ENCODE measurements at places on chromosomes 12 and 14.

DNA sequence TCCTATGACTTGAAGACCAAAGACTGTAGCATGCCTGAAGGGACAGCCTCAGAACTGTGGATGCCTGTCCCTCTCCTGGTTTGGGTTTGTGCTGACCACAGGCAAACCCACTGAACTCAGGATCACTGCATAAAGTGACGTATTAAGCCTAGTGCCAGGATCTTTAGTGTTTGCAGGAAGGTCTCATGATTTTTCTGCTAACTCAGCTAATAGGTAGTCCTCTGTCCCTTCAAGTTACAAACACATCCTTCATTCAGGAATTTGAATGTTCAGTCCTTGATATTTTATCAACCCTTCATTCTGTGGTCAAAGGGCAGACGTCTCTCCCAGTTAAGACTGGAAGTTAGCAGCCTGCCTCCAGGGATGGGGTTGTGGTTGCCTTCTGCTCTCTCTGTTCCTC, 10.3 kb upstream of the OAS3 start:
- DNase-seq: no peak

DNA sequence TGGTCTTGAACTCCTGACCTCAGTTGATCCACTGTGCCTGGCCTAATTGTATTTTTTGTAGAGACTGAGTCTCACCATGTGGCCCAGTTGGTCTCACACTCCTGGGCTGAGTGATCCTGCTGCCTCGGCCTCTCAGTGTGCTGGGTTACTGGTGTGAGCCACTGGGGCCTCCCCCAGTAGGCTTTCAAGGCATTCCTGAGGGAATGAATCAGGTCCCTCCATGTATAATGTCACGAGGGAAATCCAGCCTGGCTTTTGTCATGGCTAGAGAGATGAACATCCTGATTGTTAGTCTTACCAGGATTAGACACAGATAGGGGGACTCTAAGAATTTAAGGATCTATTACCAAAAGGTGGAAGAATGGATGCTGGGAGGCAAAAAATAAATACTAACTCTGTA, 51.9 kb downstream of the CPSF2 start:
- DNase-seq: no peak

DNA sequence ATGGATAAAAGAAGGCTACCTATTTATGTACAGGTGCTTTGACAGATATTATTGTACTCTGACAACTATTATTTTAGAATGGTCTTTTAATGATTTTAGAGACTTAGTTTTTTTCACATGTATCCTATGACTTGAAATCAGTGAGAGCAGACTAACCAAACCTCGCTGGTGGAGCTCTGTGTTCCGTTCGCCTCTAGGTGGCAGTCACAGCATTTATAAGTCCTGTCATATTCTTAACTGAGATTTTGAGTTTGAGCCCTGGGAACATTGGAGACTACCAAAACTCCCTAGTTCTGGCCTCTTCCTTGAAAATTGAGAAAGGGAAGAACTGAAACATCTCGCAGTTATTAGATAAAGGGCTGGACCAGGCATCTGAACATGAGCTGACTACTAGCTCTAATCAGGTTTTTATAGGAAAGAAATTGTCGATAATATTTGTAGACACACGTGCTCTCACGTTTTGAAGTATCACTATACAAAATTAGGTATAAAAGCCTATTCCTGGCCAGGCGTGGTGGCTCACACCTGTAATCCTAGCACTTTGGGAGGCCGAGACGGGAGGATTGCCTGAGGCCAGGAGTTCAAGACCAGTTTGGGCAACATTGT, 48.3 kb downstream of the TTLL5 start:
- peak; percentile 85 for DNase-seq

GRCh38 chr14:89332031-89332430, 85.0 kb downstream of the FOXN3 start:
- no peak for DNase-seq

- DNase-seq: no peak
Observed at GRCh38 chr12:42166501-42166900, 21.8 kb upstream of the GXYLT1 start.

DNA sequence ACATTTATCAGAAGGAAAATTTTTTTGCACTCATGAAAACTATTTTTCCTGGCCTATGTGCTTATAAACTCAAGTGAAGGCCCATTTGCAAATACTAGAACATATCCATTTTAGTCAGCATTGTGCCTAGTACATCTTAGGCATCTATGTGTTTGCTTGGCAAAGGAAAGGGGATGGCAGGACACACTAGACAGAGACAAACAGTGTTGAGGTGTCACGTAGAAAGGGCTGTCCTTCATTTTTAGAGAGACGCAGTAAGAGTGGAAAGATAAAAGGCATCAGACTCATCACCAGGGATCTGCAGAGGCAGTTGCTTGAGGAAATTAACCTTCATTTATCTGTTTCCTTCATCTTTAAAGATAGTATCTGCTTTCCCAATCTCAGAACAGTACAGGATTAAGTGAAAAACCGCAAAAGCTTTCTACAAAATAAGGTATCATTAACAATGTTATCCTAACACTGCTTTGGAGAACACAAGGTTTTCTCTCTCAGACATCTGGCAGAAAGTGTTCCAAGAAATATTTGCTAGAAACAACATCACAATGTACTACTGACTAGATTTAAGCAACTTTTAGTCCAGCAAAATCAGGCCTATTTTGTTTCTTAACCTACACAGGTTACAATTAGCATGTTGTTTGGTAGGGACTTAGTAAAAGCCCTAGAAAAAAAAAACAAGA, 2.0 kb downstream of the YBX3 start:
- DNase-seq: no peak

- DNase-seq: no peak
Observed at GRCh38 chr12:9760699-9761418, at the start of gene CD69. Gene CD69, minus strand, starts transcription at chr12:9760901. Its CDS starts 81 bp downstream, at chr12:9760820.

- no peak for DNase-seq
Observed at GRCh38 chr12:18261273-18261672, at the start of gene PIK3C2G. Gene PIK3C2G, plus strand, starts transcription at chr12:18261518. Its CDS starts 20,564 bp downstream, at chr12:18282082.

DNA sequence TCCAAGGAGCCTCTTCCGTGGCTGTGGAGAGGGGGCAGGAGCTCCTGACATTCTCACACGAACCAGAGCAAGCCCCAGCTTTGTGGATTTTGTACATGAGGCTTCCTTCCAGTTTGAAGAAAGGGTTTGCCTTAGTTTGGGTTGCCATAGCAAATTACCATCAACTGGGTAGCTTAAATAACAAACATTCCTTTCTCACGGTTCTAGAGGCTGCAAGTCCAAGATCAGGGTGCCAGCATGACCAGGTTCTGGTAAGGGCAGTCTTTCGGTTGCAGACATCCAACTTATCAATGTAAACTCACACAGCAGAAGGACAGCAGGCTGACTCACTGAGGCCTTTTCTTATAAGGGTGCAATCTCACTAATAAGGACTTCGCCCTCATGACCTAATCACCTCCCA, 25.9 kb upstream of the STAB2 start:
- DNase-seq: no peak

DNA sequence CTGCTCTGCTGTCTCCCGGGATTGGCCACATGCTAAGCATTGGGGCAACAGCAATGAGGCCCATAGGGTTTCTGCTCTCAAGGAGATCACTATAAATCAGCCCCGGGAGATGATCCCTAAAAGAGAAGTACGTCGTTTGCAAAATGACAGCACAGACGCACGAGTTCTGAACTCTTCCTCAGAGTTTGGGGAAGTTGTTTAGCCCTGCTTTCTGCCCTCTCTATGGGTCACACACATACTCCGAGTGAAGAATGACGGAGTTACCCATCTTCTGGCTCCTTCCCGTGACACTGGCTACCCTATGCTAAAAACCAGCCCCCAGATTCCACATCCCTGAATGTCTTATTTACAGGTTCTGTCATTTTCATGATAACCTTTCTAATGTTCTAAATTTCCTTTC, 258.0 kb upstream of the PLEKHG7 start:
- no peak for DNase-seq

GRCh38 chr14:32400480-32400879, 71.4 kb downstream of the AKAP6 start:
- peak; percentile 59 for DNase-seq

GRCh38 chr12:79409562-79409961, 281.2 kb downstream of the PAWR start:
- peak; percentile 95 for DNase-seq

DNA sequence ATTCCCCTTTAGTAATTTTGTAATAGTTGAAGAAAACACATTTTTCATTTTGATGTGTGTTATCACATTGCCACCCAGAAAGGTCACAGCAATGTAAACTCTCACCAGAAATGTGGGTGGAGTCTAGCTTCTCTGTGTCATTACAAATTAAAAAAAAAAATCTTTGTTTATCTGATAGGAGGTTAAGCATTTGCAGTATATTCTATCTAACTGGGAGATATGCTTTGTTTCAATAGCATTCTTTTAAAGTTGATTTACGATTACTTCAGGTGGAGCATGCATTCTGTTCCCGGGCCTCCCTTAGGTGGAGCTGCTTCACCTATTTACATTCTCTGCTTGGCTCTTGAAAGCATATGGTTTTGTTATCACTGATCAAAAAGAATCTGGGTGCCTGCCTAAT, 7.8 kb downstream of the ADIPOR2 start:
- no peak for DNase-seq

GRCh38 chr12:21911832-21912231, 29.4 kb downstream of the ABCC9 start:
- no peak for DNase-seq

DNA sequence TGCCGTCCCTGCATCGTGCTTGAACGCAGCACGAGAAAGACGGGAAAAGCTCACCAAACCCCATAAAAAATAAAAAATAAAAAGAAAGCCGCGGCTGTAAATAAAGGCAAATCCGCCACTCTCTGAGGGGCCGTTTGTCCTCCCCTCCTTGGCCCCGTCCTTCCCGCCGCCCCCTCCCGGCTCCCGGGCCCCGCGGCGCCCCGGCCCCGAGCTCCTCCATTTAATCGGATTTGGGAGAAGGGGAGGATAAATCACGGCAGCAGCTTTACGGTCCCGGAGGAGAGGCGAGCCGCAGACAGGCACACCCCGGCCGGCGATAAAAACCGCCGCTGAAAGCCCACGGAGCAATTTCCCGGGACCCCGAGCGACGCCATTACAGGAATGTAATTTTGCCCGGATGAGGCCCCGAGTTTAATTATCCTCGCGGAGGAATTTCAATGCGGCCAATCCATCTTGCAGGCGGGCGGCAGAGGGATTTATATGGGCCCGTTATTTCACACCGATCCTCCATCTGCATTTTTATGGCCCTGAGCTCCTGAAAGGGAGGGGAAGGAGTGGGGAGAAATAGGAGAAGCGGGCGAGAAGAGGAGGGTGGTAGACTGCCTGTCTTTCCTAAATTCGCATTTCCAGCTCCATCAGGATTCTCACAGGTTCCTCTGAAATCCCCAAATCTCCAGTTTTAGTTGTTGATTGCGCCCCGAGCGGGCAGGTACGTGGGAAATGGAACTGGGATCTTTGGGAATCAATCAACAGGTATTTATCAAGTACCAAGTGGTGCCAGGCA, 1.3 kb upstream of the ATP5MC2 start:
- no peak for DNase-seq

DNA sequence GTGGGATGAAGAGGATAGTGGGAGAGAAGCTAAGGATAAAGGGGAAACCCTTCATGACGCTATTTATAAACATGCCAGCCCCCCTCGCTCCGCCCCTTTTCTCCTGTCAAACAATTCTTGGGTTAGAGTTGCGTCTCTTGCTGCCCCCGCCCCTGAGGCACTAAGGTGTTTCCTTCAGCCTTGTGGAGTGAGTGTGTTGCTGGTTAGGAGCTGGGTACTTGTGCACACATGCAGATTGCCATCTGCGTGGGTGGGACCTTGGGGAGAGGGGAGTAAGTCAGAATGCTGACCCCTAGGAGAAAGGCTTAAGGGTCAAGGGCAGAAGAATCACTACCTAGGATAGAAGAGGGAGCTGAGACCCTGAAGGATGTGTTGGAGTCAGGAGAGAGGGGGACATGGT, 5.4 kb downstream of the FOXJ2 start:
- no peak for DNase-seq

DNA sequence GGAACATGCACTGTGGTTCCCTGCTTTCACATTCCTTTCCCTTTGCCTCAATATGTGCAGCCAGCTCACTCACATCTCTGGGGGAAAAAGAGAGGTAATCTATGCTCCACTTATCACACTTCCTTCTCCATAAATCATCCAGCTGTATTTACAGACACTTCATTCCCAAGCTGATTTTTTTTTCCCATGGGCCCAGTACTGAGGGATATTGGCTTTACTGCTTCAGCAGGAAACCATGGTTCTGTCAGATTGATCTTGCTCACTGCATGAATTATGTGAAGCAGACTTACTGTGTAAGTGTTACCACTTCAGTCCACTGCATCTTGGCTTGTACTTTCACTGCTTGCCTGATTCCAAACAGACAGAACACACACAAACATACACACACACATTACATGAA, 555.6 kb downstream of the CCER1 start:
- DNase-seq: no peak

GRCh38 chr14:86802726-86803125, 1190.3 kb downstream of the GALC start:
- no peak for DNase-seq

- no peak for DNase-seq
Observed at GRCh38 chr14:88029500-88029899, 24.6 kb downstream of the GPR65 start.

GRCh38 chr12:6341417-6342139, at the start of gene TNFRSF1A:
Gene TNFRSF1A, minus strand, starts transcription at chr12:6342076. Its CDS starts 262 bp downstream, at chr12:6341814.
- DNase-seq: peak; percentile 45

- no peak for DNase-seq
Observed at GRCh38 chr14:69518289-69519101, 34.0 kb downstream of the PLEKHD1 start.

GRCh38 chr14:85380881-85381280, 149.1 kb upstream of the FLRT2 start:
- no peak for DNase-seq

GRCh38 chr14:27305441-27305945, 707.7 kb upstream of the NOVA1 start:
- DNase-seq: no peak

DNA sequence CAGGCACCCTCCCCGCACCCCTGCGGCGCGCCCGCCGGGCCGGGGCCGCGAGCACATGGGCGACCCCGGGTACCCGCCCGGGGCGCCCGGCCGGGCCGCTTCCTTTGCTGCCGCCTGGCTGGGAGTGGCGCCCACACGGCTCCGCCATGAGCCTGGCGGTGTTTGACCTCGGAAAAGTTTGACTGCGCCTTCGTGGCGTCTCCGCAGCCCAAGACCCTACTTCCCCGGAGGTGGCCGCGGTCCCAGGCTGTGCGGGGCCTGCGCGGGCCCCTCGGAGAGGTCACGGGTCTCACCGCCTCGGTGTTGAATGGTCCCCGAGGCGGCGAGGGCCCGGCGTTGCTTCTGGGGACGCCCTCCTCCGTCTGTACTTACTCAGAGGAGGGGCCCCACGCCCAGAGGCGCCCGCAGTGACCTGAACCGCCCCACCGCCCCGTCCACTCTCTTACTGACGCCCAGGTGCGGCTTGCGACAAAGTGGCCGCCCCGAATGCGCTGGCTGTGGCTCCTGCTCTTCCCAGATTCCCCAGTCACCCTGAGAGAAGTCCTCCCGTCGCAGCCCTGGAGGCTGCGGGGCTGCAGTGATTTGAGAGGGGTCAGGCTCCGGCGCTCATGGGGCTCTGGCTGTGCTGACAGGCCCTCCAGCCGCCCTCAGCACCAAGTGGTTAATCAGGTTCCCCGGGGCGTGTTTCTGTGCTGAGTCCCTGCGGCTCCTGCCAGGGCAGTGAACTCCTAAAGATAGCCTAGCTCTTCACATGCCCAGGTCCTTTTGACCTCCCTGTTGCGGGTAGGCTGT, 5.8 kb downstream of the KMT5A start:
- DNase-seq: no peak
